ENCODE measurements at places on chromosomes 11 and 22. TPM values are rescaled to one million over a fixed set of nuclear protein-coding genes. Genes with fewer than 3 reads are reported as not detected.

AMPD3 gene
- 5.9 TPM for polyA plus RNA-seq

HPS5 gene
- polyA plus RNA-seq, result 27.6 TPM

DDX17 gene
- 1,158 TPM for polyA plus RNA-seq

KDELR3 gene
- polyA plus RNA-seq, result 11.5 TPM

TCP11L1 gene
- polyA plus RNA-seq, result 14.1 TPM

PKDREJ gene
- polyA plus RNA-seq, result 0.55 TPM

RAG2 gene
- 0.52 TPM for polyA plus RNA-seq

OR8A1 gene
- polyA plus RNA-seq, result not detected

SAA4 gene
- polyA plus RNA-seq, result 0.37 TPM

GRCh38 chr11:132202621-132203020 lies 832.2 kb downstream of the NTM start:
- DNase-seq, result no peak

GRCh38 chr11:86676533-86677154 lies 4.2 kb upstream of the ME3 start:
- DNase-seq, result no peak

DNA sequence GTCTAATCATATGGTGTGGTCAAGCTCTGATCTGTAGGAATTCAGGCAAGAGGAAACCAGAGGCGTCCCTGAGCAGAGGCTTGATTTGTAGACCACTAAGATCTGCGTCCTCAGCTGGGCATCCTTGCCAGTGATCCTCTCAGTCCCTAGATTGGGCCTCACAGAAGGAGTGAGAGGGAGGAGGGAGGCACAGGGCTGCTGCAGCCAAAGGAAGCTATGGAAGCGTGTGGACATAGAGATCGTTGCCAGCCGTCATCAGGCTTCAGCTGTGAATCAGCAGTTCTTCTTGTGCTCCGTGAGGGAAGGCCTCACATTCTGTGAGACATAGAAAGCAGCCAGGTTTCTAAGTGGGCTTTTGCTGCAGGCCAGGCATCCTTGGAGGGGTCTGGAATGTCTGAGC lies 254.6 kb upstream of the KIRREL3 start:
- DNase-seq, result no peak

DNA sequence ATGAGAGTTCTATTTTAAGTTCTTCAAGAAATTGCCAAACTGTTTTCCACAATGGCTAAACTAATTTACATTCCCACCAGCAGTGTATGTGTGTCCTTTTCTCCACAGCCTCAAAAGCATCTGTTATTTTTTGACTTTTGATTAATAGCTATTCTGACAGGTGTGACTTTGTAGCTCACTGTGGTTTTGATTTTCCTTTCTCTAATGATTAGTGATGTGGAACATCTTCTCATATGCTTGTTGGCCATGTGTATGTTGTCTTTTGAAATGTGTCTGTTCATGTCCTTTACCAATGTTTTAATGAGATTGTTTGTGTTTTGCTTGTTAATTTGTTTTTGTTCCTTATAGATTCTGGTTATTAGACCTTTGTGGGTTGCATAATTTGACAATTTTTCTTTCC lies 18.0 kb upstream of the RAB38 start:
- DNase-seq, result no peak

GRCh38 chr11:15650105-15650938 lies 535.6 kb downstream of the INSC start:
- peak; percentile 89 for DNase-seq

DNA sequence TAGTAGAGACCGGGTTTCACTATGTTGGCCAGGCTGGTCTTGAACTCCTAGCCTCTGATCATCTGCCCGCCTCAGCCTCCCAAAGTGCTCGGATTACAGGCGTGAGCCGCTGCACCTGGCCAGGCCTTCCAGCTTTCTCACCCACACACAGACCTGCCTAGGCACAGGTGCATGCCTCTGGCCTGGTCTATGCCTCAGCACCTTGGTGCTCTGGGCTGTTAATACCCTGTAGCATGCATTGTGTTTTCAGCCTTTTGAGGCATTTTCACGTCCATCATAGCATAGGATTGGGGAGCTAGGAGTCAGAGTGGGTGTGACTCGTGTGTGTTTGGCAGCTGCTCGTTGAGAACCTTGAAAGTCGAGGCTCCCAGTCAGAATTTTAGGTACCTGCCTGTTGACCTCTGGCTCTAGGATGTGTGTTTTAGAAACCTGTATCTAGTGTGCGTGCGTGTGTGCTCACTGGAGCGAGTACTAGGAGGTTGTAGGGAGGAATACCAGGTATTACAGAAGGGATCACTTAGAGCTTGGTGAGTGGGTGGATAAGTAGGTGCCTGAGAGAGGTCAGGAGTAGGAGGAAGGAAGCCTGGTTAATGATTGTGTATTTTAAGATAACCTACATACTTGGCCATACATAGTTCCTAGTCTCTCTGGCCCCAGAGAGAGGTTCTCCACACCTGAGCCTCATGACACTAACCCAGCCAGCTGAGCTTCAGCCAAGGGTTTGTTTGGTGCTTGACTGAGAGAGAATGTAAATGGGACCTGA lies 20.0 kb downstream of the CRKL start:
- DNase-seq, result no peak

DNA sequence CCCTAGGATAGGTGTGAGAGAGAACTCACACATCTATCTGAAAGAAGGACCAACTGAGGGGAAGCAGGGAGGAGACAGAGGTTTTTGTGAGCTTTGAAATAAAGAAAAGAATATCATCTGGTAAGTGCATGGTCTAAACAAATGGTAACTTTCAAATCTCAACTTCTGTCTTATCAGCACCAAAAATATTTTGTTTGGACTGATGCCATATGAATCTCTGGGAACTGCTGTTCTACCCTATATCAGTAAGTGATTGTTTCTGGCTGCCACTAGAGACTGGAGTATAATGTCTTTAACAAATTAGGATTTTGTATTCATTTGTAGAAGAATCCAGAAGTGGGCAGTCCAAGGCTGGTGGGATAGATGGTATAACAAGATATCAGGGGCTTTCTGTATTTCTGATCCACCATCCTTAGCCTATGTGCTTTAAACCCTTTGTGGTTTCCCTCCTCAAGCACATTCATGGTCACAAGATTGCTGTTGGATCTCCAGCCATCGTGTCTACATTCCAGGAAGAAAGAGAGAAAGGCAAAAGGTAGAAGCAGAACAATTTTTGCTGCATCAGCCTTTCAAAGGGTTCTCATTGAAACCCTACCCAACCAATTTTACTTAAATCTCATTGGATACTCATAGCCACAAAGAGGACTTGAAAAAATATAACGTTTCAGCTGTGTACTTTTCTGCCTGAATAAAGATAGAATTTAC lies 4.7 kb downstream of the HEPHL1 start:
- DNase-seq, result peak; percentile 23

DNA sequence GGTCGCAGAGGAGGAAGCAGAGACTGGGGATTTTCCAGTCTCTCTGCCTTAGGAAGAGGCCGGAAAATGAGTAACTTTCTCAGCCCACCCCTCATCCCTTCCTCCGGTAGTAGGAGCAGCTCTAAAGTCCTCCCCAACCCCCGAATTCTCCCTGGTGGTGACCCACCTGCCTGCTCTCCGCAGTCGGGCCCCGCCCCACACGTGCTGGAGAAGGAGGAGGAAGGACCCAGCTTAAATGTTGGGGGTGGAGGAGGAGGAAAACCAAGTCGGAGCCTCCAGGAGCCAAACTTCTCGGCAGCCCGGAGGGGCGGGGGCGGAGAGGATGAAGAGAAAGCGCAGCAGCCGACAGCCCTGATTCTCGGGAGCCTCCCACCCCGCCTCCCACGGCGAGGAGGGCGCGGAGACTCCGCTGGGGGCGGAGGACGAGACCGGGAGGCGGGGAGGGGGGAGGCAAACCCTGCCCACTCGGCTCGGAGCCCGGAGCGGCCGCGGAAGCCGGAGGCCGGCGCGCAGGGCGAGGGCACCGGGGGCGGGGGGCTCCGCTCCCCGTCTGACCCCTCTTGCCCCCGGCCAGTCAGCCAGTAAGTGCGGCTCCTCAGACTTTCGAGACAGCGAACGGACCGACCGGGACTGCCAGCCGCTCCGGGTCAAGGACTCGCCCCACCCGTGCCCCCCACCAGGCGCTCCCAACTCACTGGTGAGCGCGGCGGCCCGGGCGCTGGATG lies at the start of gene TPBGL:
Gene TPBGL (plus strand): TSS at position 464 of the 725 bp plus-strand sequence. CDS start 276 bp downstream, outside the sequence.
- no peak for DNase-seq

GRCh38 chr11:111834432-111835163 lies 36.8 kb downstream of the ALG9 start:
- DNase-seq, result no peak

- no peak for DNase-seq
Observed at GRCh38 chr22:40818192-40818746, 877 bp downstream of the SLC25A17 start.

Measured in left renal cortex interstitium (tissue), 4 donors.